ENCODE measurements at places on chromosomes 16 and 17.

DNA sequence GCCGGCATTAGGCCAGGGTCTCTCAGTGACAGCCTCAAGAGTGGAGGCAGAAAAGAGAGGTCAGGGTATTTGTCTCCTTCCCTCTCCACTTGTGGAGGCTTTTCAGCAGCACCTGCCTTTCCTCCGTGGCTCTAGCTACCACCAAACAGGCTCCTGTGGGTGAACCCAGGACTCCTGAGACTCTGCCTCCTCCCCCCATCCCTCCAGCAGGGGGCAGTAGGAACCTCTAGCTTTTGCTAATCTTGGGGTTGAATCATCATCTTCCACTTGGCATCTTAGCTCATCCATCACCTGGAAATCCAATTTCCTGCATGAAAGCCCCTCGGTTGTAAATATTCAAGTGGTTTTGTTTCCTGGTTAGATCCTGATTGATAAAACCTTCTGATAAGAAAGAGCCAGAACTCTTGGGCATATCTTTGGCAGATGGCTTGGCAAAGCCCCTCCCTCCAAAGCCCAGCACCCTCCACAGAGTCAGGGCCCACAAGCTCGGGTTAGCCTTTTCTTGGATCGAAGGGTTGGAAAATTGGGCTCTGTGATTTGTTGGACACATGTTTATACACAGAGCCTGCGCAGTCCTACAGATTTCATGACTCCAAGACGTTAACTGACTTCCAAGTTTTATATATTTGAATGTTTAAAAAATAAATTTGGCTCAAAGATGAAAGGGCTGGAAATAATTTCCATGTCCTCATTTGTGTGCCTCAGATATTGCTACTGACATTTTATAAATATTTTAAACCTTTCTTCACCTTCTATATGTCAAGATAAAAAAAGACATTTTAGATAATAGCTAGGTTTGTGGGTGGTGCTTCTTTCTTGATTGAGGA is 322.1 kb downstream of the MAP2K4 start:
- DNase-seq, result peak; percentile 7

DNA sequence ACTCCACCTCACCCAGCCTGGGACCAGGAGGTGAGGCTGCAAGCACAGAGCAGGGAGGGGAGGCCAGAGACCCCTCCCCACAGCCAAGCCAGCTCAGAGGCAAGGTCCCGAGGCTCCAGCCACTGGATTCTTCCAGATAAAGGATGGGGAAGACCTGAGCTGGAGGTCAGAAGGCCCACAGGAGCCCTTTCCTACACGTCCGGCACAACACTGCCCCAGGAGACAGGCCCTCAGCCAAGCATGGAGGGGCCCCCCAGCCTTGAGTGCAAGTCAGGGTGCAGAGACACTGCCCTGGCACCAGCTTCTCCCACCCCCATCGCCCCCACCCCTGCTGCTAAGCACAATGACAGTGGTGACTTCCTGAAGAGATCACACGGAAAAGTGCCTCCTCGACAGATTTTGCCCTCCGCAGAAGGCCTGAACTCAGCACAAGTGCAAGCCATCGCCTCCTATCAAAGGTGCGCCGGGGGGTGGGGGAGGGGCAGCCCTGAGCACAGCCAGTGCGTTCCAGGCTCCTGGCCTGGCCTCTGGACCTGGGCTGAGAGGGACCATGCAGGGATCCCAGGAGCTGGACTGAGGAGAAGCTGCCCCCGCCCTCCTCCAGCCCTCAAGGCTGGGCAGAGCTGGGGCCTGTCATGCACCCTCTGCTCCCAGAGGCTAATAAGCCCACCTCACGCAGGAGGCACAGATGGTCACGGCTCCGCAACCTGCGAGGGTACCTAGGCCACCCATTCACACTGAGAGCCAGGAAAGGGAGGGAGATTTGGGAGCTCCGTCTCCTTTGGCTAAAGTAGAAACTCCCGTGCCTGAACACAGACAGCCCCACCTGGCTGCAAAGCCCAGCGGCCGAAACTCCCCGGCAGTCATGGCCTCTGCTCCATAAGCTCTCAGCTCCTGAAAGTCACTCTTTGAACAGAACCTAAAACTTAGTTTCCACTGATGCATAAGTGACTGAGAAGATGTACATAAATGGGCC is 2.7 kb downstream of the MAFG start:
- no peak for DNase-seq

DNA sequence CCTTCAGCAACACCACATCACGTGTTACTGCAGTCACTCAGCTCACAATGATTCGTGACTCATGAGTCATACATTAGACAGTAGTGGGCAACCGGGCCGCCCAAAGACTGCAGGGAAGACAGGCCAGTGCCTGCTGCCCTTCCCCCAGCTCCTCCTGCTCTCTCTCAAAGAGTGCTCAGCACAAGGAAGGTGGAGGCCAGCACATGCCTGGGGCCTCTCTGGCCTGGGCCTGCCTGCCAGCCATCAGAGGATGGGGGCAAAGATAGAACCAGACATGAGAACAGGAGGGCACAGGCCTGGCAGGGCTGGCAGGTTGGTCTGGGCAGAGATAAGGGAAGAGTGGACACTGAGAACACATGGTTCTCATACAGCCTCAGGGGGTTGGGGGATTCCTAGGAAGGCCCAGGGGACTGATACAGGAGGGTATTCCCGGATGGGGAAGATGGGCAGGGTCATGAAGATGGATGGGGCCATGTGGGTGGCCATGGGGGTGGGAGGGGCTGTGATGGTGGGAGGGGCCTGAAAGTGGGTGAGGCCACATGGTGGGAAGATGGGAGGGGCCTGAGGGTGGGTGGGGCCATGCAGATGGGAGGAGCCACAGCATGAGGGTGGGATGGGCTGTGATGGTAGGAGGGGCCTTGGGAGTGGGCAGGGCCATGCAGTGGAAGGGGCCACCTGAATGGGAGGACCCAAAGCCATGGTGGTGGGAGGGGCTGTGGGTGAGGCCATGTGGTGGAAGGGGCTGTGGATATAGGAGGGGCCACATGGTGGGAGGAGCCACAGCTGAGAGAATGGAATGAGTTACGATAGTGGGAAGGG is 29.0 kb downstream of the KATNB1 start:
- peak; percentile 4 for DNase-seq

DNA sequence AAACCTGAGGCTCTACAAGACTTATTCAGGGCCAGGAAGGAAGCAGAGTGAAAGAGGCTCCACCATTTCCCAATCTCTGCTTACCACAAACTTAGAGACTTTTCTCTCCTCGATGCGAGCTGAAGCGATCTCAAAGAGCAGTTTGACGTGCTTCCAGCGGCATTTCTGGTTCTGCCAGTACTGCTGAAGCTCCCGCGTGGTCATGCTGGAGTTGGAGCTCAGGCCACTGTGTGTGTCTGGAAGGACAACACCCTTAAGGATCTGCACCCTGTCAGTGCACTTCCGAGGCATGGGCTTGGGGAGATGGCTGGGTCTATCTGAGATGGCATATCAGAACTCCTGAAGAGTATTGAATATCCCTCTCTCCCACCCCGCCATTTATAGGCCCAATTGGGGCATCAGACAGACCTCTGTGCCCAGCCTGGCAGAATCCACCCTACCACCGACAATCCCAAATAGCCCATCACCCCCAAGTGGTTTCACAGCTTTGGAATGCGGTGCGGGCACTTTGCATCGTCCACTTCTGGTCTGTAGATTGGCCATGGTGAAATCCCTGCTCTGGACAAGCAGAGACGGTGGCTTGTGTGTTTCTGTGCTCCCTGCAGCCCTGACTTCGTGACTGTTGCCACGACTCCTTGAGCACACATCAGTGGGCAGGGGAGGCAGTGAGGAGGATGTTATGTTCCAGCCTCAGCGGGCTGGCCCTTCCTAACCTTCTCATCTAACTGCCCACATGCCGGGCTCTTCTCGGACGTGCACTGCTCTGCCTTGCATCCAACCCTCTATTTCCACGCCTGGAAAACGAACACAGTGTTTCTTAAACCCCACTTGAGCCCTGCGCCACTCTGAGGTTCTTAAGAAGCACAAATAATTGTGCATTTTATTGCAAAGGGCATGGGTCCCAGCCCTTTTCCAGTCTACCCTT is 5.2 kb downstream of the SNX20 start:
- no peak for DNase-seq

DNA sequence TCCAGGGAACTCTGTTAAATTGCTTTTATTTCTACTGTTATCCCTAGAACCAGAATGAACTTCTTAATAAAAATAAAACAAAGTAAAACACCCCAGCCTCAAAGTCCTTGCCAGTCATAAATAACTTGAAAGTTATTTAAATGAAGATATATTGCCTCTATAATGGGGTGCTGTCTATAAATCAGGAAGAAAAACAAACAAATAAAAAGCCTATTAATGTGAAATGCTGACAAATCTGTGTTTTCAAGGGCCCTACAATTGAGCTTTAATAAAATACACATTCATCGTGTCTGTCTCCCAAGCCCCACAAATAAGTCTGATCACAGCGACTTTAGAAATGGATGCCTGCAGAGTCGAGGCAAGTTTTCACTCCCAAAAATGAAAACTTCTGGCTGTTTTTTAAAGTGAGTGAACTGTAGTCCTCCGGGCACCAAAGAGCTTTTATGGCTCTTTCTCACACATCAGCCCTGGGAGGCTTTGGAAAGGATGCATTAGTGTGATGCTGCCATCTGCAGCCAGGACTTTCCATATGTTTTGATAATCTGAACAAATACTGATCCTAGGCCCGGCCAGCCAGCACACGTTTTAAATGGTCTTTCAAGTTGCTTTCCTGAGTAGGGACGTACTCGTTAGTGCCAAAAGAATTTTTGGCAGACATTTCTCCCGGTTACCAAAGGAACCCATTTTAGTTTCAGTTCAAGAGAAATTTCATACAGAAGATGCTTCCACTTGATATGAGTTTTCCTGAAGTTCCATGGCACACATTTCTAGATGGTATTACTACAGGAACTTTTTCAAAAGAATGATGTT is 16.3 kb downstream of the NACA2 start:
- DNase-seq, result no peak

DNA sequence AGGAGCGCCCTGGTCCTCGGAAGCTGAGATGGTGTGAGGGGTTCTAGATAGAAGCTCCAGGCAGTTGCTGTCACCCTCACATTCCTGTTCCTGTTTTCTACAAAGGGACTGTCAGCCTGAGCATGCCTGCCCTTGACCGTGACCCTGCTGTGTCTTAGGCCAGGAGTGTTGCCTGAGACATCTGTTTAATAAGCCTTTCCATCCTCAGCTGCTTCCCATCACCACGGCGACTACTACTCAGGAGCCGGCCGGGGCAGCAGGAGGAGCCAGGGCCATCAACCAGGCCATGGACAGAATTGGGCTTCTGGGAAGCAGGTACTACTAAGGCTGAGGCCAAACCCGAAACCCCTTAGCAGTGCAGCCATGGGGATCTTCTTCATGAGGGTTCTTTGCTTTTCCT is 151.4 kb downstream of the KATNIP start:
- no peak for DNase-seq

DNA sequence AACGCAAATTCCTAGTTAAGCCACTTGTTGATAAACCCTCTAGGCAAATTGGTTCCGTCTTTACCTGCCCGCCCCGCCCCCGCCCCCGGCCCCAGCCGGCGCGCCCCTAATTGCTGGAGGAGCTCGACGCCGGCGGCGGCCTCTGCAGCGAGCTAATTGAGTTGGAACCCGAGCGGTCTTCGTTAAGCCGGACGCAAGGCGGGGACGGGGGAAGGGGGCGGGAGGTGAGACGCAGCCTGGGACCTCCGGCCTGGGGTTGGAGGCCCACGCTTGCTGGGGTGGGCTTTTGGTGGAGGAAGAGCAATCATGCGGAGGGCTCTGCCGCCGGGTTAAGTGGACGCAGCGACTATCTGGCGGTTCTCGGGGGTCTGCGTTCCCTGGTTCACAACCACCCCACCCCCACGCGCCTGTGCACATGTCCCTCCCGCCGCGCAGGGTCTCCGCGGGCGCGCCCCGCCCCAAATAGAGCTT is 12.7 kb upstream of the FOXF1 start:
- DNase-seq, result no peak

DNA sequence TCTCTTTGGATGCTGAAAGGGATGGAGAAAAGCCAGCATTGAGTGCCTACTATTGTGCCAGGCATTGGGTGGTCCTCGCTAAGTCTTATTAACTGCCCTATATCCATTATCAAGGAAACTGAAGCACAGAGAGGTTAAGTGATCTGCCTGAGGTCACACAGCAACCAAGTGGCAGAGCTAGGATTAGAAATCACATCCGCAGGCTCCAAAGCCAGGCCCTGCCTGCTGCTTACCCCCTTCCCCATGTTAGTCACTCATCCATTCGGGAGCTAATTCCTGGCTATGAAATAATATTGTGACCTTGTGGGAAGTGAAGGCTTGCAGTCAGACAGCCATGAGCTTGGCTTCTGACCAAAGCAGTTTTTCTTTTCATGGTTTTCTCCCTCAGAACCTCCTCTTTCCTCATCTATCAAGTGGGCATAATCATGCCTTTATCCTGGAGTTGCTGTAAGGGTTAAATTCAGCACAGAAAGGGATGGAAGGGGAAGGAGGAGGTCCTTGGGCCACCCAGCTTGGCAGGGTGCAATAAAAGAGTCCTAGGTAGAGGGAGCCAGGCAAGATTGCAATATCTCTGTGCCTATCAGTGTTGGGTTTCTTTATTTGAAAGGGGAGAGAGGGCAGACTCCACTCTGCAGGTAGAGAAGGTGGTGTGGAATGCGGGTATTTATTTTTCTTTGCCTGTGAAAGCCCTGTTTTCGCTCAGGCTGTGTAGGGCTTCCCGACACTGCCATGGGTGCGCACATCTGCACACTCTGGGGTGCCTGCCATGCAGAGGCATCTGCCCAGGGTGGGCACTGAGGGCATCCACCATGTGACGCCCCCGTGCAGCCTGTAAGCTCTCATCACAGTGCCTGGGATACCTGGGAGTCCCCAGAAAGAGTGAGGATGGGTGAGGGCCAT is 11.3 kb downstream of the RAI1 start:
- DNase-seq, result no peak

GRCh38 chr16:48013491-48013901 is 142.3 kb downstream of the ABCC12 start:
- no peak for DNase-seq

DNA sequence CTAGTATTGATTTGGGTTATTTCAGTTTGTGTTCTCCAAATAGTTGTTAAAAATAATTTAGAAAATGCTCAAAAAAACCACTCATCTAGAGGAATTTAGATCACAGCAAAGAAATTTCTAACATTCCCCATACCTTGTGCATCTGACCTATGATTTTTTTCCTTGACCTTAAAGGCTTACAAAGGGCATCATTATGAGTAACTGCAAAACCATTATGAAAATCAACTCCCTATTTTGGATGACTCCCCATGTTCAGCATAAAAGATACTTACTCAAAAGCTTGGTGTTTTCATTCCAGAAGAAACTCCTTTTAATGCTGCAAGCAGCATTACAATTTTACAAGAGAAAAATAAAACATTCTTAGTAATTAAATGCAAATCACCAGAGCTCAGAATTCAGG is 83.2 kb downstream of the GRIN2A start:
- no peak for DNase-seq

DNA sequence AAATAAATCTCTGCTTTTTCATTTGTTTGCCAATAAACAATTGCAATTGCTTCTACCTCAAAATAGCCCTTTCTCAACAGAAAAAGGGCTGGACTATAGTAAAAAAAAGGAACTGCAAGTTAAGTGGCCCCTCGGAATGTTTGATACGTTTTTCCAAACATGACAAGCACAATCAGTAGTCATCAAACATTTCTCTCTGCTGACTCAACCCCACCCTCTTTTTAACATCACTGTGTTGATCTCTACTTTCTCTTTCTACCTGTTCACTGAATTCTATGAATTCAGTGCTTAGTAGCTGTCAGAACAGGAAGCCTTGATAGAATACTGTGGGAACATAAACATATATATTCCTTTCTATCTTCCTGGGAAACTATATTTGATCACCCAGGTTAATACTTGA is 116.5 kb upstream of the AXIN2 start:
- DNase-seq, result no peak

All from activated T-cell treated with anti-CD3 and anti-CD28 coated beads for 24 hours (primary cell).